ENCODE measurements at places on chromosomes 4 and X.

- no peak for DNase-seq
Measured at GRCh38 chrX:101062176-101062575, 10.3 kb upstream of the TRMT2B start.

DNA sequence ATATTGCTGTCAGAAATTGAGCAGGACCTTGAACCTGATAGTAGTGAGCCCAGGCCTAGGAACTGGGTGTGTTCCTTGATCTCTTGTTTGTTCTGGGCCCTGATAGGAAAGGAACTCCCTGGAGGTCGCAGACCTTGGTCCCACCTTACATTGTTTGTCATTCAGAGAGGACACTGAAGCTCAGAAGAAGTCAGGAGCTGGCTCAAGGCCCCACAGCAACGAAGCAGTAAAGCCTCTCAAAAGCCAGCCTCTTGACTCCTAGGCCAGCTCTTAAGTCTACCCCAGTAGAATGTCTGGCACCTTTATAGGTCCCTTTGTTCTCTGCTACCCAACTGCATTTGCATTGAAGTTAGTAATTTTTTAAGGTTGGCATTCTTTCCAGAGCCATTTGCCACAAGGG is 46.8 kb downstream of the MAMLD1 start:
- DNase-seq: no peak

- DNase-seq: no peak
Measured at GRCh38 chr4:186169945-186170802, 21.2 kb upstream of the CYP4V2 start.

GRCh38 chrX:20067709-20068561 is 48.8 kb downstream of the MAP7D2 start:
- DNase-seq: no peak

- no peak for DNase-seq
Measured at GRCh38 chr4:80136270-80136669, 61.0 kb upstream of the PRDM8 start.

GRCh38 chr4:14096396-14096965 is 469.0 kb upstream of the BOD1L1 start:
- no peak for DNase-seq

GRCh38 chr4:169859366-169860216 is 101.8 kb upstream of the HPF1 start:
- DNase-seq: no peak

DNA sequence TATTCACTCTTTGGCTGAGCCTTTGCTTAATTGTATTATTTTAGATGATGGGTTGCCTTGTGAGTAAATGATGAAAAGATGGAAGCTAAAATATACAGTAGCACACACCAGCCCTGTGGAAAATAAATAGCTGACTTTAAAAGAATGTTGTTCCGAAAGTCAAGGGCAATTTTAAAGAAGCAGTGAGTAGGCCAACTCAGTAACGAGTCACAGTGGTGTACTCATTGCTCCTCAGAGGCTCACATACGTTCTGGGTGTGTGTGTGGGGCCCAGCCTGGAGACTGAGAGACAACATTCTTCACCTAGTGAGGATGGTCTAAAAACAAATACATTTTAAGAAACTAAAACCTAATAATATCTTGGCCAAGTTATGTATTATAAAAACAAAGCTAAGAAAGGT is 640.3 kb downstream of the TRIML1 start:
- no peak for DNase-seq

DNA sequence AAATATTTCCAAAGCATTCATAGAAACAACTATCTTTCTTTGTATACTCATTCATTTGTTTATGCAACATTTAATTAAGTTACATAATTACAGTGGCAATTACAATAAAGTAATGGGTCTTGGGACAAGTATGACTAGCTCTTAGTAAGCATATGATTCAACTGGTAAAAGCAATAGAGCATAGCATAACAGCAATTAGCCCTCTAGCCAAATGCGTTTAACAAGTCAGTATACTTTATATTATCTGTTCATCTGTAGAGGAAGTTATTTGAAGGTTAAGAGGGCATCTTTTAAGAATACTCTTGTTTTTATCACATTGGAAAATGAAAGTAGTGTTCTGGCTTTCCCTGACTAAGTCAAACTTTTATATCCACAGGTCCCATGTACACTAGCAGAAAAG is 198.1 kb upstream of the UGT8 start:
- DNase-seq: no peak

GRCh38 chr4:94472056-94472826 is 20.5 kb downstream of the PDLIM5 start:
- DNase-seq: no peak

GRCh38 chrX:17656035-17656418 is 81.3 kb upstream of the SCML1 start:
- no peak for DNase-seq

DNA sequence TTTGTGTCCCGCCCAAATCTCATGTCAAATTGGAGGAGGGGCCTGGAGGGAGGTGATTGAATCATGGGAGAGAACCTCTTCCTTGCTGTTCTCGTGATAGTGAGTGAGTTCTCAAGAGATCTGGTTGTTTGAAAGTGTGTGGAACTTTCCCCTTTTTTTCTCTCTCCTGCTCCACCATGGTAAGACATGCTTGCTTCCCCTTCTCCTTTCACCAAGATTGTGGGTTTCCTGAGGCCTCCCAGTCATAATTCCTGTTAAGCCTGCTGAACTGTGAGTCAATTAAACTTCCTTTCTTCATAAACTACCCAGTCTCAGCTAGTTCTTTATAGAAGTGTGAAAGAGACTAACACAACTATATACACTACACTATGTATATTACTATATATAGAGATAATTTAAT is 697.8 kb upstream of the HS3ST1 start:
- DNase-seq: no peak

- no peak for DNase-seq
Measured at GRCh38 chrX:78237127-78237526, 90.3 kb downstream of the CYSLTR1 start.

DNA sequence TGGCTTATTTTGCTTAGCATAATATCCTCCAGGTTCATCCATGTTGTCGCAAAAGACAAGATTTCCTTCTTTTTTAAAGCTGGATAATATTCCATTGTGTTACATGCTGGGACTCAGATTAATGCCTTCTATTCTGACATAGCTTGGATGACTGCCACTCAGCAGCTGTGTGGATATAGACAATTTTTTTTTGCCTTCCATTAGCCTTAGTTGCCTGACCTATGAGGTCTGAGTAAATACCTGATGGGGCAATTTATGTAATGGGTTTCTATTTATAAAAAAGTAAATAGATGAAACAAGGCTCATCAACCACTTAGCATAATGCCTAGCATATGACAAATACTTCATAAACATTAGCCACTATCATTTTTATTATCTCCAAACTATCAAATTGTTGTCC is 515.4 kb downstream of the ZNF674 start:
- no peak for DNase-seq

DNA sequence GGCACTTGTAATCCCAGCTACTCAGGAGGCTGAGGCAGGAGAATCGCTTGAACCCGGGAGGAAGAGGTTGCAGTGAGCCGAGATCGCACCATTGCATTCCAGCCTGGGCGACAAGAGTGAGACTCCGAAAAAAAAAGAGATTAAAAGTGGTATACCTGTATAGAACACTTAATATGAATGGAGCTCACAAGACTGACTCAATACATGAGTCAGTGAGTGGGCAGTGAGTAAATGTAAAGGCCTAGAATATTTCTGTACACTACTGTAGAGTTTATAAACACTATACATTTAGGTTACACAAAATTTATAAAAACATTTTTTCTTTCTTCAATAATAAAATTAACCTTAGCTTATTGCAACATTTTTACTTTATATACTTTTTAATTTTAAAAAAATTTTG is 93.8 kb downstream of the CENPC start:
- no peak for DNase-seq

- DNase-seq: no peak
Measured at GRCh38 chr4:98448908-98449307, 187.7 kb downstream of the RAP1GDS1 start.

DNA sequence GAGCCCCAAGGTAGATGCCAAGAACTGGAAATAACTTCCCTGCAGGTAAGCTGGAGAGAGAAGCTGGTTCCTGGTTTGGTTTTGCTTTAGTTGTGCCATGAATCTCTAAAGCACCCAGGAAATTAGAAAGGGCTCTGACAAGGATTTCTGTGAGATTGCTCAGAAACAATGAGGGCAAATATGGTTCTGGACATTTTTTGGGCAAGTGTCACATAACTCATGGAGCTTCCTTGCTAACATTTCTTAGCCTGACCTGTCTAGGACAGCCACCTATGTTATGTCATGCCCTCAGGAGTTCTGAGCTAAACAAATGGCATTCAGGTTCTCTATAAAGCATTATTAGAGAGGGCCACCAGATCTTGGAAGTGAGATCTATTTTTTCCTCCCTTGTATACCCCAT is 131.8 kb downstream of the GUCY2F start:
- DNase-seq: no peak

DNA sequence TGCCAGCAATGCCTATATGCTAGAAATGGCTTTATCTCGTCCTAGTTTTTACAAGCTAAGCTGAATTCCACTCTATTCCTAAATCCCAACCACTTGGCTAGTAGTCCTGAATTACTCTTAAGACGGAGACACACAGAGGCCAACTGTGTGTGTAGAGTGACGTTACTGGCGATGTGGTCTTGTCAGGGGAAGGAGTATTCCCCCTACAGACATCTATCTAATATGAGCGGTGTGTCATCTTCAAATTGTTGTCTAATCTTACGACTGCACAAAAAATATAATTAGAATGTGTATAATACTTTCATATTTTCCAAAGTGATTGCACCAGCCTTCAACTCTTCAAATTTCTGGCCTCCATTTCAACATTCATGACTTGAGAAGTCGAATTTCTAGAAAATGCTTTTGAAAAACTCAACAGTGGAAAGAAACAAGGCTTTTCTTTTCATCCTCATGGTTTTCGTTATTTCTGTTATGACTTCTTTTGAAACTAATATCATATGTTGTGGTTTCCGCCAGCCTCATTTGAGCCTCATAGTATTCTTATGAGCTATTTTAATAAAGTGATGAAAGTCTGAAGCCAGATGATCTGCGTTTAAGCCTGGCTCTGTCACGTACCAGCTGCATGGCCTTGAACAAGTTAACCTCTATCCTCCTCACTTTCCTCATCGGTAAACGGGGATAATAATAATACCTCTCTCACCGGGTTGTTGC is 132.3 kb downstream of the SOWAHB start:
- no peak for DNase-seq
